ENCODE measurements at places on chromosomes 12 and 14. TPM values are rescaled to one million over a fixed set of nuclear protein-coding genes. Genes with fewer than 3 reads are reported as not detected.

ESR2 gene
- not detected for total RNA-seq

KLRC2 gene
- total RNA-seq = not detected

GSG1 gene
- total RNA-seq = 1.6 TPM

CARMIL3 gene
- total RNA-seq = not detected

RDH11 gene
- total RNA-seq = 142 TPM

GDF3 gene
- total RNA-seq = not detected

MIP gene
- not detected for total RNA-seq

PLD4 gene
- total RNA-seq = under 0.01 TPM

LTBR gene
- 95.6 TPM for total RNA-seq

ADGRD1 gene
- total RNA-seq = 0.39 TPM

MARCHF9 gene
- total RNA-seq = 1.8 TPM

PLEKHH1 gene
- total RNA-seq = 0.98 TPM

MFAP5 gene
- 5.3 TPM for total RNA-seq

CCDC63 gene
- total RNA-seq = not detected

Data from subcutaneous preadipocyte (primary cell).